Tibial nerve (tissue), 4 donors: ENCODE measurements at places on chromosomes 4 and X. TPM values are rescaled to one million over a fixed set of nuclear protein-coding genes. Genes with fewer than 3 reads are reported as not detected.

KIT gene
- total RNA-seq, result 1.5 TPM

TGIF2LX gene
- not detected for total RNA-seq

RIPPLY1 gene
- not detected for total RNA-seq

RNF150 gene
- 13.1 TPM for total RNA-seq

ARMCX2 gene
- 35.8 TPM for total RNA-seq

CYBB gene
- 23.1 TPM for total RNA-seq

EREG gene
- 0.21 TPM for total RNA-seq

C4orf51 gene
- not detected for total RNA-seq

STS gene
- total RNA-seq, result 9.6 TPM

AWAT2 gene
- total RNA-seq, result not detected

CSAG3 gene
- total RNA-seq, result not detected

OGT gene
- total RNA-seq, result 238 TPM

CFAP299 gene
- not detected for total RNA-seq

RHOXF1 gene
- not detected for total RNA-seq

NLRP2B gene
- total RNA-seq, result not detected

XAGE2 gene
- not detected for total RNA-seq

DCAF4L1 gene
- under 0.01 TPM for total RNA-seq

MAGEA9B gene
- not detected for total RNA-seq

MAGIX gene
- total RNA-seq, result 1.7 TPM

SSX1 gene
- total RNA-seq, result not detected

PDK3 gene
- 27.5 TPM for total RNA-seq

GDPD2 gene
- 0.21 TPM for total RNA-seq

ODAM gene
- total RNA-seq, result not detected

BMP3 gene
- total RNA-seq, result 40.6 TPM

NAA11 gene
- not detected for total RNA-seq

CNKSR2 gene
- 98.3 TPM for total RNA-seq

GAGE1 gene
- total RNA-seq, result not detected

ZCCHC18 gene
- total RNA-seq, result 1.5 TPM

ARR3 gene
- not detected for total RNA-seq

XK gene
- 0.22 TPM for total RNA-seq

FGFR3 gene
- 11.2 TPM for total RNA-seq

HSD17B11 gene
- total RNA-seq, result 75.1 TPM

EXOC1L gene
- not detected for total RNA-seq

FREM3 gene
- total RNA-seq, result not detected

RS1 gene
- not detected for total RNA-seq

RASGEF1B gene
- 32.8 TPM for total RNA-seq

FAM9B gene
- not detected for total RNA-seq

TET2 gene
- 24.7 TPM for total RNA-seq

NLGN3 gene
- 19.2 TPM for total RNA-seq

DAPP1 gene
- total RNA-seq, result 1.1 TPM

SSX4B gene
- total RNA-seq, result not detected

CT45A1 gene
- total RNA-seq, result not detected

FRMPD3 gene
- total RNA-seq, result not detected

LINC00632 gene
- total RNA-seq, result 474 TPM

BCORL1 gene
- total RNA-seq, result 4.7 TPM

XAGE1B gene
- total RNA-seq, result not detected

CTAG1A gene
- total RNA-seq, result not detected

TCEAL7 gene
- total RNA-seq, result 15.9 TPM

CAMK2D gene
- 32.4 TPM for total RNA-seq

SGCB gene
- total RNA-seq, result 47.7 TPM

SMIM10L2A gene
- 0.78 TPM for total RNA-seq

EPGN gene
- total RNA-seq, result not detected

SHROOM3 gene
- 43.3 TPM for total RNA-seq

C4orf50 gene
- not detected for total RNA-seq

TEX13C gene
- 0.21 TPM for total RNA-seq

PSAPL1 gene
- total RNA-seq, result 0.22 TPM

TRAM1L1 gene
- 0.84 TPM for total RNA-seq

FAM133A gene
- not detected for total RNA-seq

ZCCHC13 gene
- not detected for total RNA-seq
